ENCODE measurements at places on chromosomes 3 and 15.

- peak; percentile 23 for DNase-seq
Measured at GRCh38 chr15:84570164-84570735, 30.6 kb upstream of the ZSCAN2 start.

- DNase-seq: peak; percentile 77
Measured at GRCh38 chr15:74312445-74313007, 54.9 kb downstream of the CYP11A1 start.

DNA sequence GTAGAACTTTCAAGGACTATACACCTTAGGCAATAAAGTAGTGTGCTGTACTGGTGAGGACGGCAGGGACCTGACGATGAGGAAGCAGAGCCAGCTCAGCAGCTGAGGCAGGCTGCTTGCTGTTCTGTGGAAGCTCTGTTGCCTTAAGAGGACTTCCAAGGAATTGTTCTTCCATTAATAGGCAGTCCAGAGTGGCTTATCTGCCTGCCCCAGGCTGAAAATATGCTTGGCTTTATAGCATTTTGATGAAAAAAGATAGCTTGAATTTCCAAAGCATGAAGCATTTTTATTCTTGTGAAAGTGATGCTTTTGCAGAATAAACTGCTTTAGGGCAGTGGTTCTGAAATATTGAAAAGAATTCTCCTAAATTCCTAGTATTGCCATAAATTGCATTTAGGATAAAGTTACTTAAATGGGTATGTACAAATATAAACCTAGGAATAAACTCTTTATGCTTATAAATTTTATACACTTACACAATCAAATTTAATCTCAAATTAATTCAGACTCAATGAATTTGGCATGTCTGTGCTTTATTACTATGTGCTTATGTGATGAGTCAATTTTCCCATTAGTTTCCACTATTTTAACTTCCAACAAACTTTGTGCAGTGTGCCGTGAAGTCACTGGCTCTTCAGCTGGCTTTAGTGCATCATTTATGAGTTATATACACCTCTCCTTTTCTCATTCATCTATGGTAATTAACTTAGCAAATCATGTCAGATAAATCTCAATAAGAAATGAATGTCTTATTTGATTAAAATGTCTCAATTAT, 231.0 kb upstream of the RASGRP1 start:
- DNase-seq: no peak

DNA sequence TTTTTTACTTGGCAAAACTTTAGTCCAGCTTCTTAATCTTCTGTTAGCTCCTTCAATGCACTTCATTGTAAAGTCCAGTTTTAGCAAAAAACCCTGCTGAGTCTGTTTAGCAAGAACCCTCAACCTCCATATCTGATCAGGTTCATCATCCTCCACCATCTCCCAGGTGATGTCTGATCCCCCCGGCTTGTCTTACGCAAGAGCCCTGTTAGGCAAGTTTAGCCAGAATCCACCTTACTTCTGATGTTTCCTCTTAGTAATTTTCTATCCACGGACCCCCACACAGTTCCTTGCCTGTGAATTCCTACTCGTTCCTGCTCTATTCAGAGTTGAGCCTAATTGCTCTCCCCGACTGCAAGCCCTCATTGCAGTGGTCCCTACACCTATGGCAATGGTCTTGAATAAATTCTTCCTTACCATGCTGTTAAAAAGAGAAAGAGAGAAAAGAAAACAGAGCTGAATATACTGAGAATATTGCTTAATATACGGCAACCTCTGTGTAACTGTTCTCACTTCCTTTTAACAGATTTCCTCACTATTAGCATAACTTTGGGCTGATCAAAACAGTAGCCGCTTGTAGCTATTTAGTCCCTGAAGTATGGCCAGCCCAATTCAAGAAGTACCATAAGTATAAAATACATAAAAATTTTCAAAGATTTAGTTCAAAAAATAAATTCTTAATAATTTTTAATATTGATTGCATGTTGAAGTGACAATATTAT, 78.7 kb upstream of the MME start:
- DNase-seq: no peak

DNA sequence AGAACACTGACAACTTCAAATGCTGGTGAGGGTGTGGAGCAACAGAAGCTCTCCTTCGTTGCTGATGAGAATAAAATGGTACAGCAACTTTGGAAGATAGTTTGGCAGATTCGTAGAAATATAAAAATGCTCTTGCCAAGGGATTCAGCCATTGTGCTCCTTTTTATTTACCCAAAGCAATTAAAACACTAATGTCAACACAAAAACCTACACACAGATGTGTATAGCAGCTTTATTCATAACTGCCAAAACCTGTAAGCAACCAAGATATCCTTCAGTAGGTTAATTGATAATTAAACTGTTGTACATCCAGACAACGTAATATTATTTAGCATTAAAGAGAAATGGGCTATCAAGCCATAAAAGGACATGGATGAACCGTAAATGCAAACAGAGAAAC, 37.8 kb upstream of the LSAMP start:
- no peak for DNase-seq

- no peak for DNase-seq
Measured at GRCh38 chr3:172848910-172849309, 98.4 kb downstream of the ECT2 start.

DNA sequence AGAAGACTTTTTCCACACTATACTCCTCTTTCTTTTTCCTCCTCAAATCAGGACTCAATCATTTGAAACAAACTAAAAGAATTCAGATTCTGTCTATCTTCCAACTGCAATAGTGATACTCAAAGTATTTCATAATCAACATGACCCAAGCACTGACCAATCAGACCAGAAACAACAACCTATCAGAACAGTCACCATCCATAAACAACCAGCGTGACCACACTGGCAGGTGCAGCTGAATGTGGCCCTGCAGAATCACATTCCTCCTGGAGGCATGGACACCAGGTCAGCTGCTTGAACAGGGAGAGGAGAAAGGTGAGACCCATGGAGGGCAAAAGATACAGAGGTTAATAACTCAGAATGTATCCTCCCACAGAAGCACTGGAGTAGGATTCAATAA, 13.3 kb downstream of the HRG start:
- no peak for DNase-seq

DNA sequence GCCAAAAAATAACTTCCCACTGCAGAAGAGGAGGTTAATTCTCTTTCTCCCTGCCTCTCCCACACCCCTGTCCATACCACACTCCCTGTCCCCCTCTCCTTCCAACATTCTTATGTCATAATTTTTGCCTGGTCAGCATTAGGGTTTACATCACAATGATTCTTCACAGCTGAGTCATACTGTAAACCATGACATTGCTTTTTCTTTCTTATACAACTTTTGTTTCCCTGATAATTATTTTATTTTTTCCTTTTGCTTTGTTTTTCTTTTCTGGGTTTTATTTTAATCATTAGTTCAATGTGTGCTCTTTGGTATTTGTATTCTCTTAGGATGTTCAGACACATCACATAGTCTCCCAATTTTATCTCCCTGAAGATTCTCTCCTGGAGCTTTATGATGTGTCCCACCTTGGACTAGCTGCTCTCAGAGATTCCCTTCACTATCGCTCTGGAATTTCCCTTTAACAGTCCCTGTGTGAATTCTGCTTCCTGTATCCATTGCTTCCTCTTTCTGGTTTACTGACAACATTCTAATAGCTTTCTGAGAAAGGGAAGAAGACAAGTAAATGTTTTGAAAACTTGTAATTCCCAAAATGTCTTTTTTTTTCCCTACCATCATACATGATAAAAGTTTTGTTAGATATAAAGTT, 70.7 kb downstream of the SOX2 start:
- DNase-seq: no peak

DNA sequence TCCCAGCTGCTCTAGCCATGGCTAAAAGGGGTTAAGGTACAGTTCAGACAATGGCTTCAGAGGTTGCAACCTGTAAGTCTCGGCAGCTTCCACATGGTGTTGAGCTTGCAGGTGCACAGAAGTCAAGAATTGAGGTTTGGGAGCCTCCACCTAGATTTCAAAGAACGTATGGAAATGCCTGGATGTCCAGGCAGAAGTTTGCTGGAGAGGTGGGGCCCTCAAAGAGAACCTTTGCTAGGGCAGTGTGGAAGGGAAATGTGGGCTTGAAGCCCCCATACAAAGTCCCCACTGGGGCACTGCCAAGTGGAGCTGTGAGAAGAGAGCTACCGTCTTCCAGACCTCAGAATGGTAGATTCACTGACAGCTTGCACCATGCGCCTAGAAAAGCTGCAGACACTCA, 73.7 kb downstream of the STT3B start:
- DNase-seq: no peak

Data from G401 (cell line).